ENCODE measurements at places on chromosomes 6 and 20.
A peak's percentile ranks its signal among the peaks of the same experiment; 100 is the strongest.

- no peak for DNase-seq
These were observed 33.2 kb downstream of the ILRUN start for GRCh38 chr6:34663371-34663770.

GRCh38 chr6:128512296-128512695 lies 8.1 kb downstream of the PTPRK start:
- DNase-seq = no peak

DNA sequence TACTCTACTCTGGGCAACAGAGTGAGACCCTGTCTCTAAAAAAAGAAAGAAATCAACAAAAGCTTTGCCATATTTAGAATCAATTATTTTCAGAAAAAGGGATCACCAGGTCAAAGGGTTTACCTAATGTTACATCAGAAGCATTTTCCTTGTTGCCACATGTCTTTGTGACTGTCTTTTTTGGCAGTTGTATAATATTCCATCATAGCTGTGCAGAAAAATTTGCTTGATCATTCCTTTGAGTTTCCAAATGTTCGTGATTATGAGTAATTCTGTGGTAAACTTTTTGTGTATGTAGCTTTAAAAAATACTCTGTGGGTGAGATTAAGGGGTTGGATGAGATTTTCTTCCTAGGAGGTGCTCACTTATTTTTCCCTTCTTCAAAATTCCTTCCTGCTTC lies 26.4 kb downstream of the PNPLA1 start:
- DNase-seq = no peak

DNA sequence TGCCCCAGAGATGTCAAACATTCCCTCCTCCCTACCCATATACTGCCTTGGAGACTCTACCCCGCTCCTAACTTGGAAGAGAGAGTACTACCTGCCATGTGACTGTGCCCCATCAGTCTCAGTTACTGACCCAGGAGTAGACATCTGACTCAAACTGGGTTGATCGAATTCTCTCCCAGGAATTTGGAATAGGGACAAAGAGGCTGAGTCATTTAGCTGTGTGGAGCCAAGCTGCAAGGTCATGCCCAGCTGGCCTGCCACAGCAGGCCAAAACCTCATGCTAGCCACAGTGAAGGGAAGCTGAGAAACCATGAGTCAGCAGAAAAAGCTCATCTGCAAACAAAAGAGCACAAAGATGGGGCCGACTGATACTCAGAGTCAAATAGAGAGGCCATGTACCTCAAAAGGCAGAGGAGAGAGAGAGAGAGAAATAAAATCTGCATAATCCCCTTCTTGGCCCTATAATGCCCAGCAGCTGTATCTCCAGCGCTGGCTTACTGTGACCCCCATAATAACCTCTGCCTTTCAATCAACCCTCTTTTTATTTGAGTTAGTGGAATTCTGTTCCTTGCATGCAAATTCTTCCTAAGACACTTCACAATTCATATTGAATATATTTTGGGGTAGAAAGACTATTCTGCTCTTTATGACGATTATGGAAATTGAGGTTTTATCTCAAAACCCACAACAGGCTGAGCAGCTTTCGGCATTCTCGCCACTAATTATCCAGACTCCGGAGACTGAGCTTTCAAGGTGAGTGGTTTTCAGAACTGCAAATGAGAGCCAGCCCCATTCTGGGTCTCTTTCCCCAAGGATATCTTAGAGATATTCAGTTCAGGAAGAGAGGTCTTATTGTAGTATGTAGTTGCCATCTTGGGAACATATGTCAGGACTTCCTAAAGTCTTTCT lies 21.4 kb upstream of the AKIRIN2 start:
- DNase-seq = no peak

GRCh38 chr20:4025125-4025524 lies 9.8 kb upstream of the RNF24 start:
- no peak for DNase-seq

DNA sequence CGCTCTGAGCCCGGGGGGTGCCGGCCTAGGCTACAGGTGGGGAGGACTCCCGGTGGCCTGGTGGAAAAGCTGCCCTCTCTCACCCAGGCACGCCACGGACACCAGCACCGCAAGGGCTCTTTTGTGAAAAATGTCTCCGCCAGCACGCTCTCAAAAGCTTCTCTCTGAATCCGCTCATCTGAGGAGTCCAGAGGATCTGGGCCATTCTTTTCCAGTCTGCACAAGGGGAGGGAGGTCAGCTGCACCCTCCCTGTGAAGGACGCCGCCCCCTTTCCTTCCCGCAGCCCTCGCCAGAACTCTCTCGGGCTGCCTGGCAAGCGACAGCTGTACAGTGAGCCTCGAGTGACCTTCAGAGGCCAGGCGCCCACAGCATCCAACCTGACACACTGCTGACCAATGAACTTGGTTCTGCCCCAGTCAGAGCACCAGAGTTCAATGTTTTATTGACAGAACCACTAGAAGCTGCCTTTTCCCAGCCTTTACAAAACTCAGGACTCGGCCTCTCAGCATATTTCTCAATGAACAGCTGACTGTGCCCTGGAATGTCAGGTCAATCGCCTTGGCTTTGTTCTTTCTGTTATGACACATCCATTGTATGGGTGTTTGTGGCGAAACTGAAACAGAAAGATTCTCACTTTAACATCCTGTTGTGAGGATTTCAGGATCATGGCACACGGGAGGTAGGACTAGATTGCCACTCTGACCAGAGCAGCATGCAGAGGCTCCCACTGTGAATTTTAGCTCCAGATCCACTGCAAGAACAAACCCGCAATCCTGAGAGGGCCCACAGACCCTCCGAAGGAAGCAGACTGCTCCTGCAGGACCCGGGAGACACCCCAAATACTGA lies 26.7 kb downstream of the SERPINB9 start:
- no peak for DNase-seq

DNA sequence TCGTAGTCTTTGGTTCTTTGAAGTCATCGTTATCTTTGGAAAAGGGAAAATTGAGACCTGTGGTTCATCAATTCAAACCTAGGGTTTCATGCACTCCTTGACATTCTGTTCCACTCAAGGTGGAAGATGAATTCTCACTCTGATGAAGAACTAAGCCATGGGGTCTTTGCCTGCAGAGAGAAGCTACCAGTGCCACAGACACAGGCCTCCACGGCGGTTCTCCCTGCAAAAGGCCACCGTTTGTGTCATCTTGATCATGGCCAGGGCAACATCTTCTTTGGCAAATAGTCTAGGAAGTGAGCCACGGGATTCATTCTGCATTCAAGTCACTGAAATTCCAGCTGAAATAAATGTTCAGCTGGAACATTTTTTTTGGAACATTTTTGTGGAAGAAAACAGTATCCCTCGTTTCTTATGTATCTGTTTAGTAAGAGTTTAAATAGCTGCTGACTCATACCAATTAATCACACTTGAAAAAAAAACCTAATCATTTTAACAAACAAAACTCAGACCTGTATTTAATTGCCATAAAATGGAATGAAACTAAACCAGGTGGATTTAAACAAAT lies 206.0 kb upstream of the FOXQ1 start:
- DNase-seq = no peak

DNA sequence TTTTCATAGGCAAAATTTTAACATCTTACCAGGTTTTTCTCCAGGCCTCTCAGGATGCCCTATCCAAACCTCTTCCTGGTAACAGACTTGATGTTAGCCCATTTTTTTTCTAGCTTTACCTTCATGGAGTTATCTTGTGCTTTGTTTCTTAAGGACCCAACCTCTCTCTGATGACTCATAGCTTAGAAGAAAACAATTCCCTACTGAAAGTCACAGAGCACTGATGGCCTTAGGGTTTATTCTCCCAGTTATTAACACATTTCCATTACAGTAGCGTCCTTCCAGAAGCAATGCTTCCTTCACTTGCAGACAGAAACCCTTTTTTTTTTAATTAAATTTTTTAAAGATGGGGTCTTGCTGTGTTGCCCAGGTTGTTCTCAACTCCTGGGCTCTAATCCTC lies 79.4 kb downstream of the IYD start:
- no peak for DNase-seq

- DNase-seq = no peak
These were observed 16.9 kb downstream of the KCNK15 start for GRCh38 chr20:44762466-44763140.

DNA sequence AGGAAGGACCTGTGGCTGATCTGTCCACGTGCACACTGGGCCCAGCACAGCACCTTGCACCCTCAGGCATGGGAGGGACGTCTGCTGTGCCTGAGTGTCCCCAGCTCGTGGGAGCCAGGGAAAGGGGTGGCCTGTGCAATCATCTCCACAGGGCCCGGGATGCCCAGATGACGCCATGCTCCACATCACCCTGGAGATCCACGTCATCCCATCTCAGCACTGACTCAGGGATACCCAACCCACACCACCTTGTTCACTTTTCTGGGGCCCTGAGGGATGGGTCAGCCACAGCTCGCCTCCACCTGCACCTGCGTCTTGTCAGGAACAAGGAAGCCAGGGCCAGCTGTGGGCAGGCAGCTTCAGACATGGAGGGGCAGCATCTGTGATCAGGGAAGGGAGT lies 48.2 kb downstream of the RAB44 start:
- no peak for DNase-seq

DNA sequence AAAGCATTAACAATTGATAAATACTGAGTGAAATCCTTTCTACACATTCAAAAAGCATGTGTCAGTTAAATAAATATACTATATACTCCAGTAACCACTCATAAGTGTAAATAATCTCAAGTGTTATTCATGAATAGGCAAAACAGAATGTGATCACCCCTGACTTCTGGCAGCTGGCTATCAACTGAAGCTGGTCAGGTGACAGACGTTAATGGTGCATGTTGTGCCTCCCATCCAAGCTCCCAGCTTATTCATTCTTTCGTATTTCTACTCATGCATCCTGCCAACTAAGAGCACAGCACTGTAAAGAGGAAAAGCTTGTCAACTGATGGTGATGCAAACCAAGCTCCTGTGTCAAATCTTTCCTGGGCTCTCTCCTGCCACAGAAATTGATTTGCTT lies 7.7 kb downstream of the PSMB1 start:
- no peak for DNase-seq

DNA sequence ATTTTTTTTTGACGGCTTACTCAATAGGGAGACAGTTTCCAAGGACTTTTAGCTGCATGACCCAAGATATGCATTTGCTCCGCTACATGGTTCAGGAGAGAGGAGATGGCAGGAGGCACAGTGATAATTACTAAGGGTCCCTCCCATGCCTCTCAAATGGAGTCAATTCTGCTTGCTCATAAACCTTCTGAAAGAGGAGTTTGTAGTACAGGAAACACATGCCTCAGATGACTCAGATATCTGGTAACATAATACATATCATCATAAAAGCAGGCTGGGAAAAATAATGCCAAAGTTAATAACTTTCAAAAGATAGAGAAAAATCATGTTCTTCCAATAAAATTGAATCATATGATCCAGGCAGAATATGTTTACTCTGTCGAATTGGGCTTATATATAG lies 97.6 kb upstream of the DEFB112 start:
- no peak for DNase-seq

DNA sequence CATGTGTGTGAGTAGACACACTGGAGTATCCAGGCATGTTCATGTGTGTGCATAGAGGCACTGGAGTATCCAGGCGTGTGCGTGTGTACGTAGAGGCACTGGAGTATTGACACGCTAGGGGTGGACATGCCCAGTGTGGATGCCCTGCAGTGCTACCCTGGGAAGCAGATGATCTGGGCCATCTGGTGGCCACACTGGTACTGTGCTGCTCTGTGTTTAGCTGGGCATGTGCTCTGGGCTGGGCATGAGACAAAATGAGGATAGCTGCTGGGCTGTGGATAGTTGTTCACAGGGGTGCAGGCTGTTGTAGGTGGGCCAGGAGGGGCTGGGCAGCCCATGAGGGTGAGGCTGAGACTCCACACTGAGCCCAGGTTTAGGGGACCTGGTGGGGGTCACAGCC lies 24.0 kb upstream of the NPBWR2 start:
- no peak for DNase-seq

DNA sequence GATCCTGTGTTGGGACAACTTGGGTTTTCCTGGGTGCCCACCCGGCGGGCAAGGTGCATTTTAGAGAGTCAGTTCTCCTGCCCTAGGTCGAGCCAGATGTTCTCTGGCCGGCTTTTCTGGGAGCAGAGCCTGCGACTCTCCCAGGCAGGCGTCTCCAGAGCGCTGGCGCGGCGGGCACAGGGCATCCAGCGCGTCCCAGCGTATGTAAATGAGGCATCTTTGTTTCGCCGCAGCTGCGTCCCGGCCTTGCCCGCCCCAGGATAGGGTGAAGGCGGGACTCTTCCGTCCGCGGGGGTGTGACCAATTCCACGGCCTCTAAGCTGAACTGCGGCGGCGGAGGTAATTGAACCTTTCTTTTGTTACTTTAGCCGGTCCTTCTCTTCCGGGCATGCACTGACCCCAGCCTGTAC lies 9.1 kb downstream of the GRIK2 start:
- no peak for DNase-seq

- DNase-seq = no peak
These were observed 75.7 kb downstream of the BMP7 start for GRCh38 chr20:57190536-57191264.

GRCh38 chr6:161635975-161636374 lies 362.1 kb upstream of the AGPAT4 start:
- DNase-seq = no peak

GRCh38 chr20:17276101-17276500 lies 49.3 kb downstream of the PCSK2 start:
- no peak for DNase-seq

- DNase-seq = no peak
These were observed 263.9 kb downstream of the FRK start for GRCh38 chr6:115796829-115797228.

GRCh38 chr20:25325073-25325472 lies 65.6 kb downstream of the ABHD12 start:
- DNase-seq = no peak

GRCh38 chr6:99119109-99120031 lies 171.6 kb upstream of the FBXL4 start:
- peak; percentile 22 for DNase-seq

DNA sequence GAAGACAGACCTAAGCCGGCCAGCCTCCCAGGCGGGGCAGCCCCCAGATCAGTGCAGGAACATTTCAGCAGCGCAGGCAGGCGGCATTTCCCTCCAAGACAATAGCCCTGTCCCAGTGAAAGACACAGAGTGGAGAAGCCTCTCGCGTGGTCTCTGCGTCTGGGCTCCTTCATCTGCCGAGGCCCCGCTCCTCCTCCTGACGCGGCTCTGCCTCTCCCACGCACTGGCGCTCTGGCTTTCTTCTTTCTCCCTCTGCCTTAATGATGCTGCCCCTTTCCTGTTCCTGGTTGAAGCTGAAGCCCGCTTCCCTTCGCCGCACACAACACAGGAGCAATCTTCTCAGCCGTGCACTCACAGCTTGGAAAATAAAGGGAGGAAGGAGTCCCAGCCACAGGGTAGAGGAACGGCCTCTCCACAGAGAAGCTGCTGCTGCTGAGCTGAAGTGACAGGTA lies 347.5 kb downstream of the CDH4 start:
- DNase-seq = no peak

GRCh38 chr6:1346101-1346500 lies 34.2 kb downstream of the FOXQ1 start:
- no peak for DNase-seq

- DNase-seq = peak; percentile 27
These were observed 37.1 kb upstream of the NCOA3 start for GRCh38 chr20:47464380-47465101.

GRCh38 chr6:1593958-1594314 lies 15.8 kb upstream of the FOXC1 start:
- no peak for DNase-seq

- no peak for DNase-seq
These were observed 32.2 kb upstream of the BTN3A2 start for GRCh38 chr6:26332843-26333242.

GRCh38 chr6:158627940-158628211 lies 16.7 kb downstream of the DYNLT1 start:
- DNase-seq = no peak

GRCh38 chr20:47735412-47736400 lies 49.6 kb downstream of the SULF2 start:
- no peak for DNase-seq

Data from left renal pelvis (tissue), 4 donors.